Fibroblast of skin of back (primary cell): ENCODE measurements at places on chromosomes 7 and 10.

GRCh38 chr7:66779669-66780409 lies 39.3 kb downstream of the RABGEF1 start:
- DNase-seq = no peak

- DNase-seq = peak; percentile 25
Measured at GRCh38 chr10:73843261-73843660, 31.1 kb downstream of the CAMK2G start.

DNA sequence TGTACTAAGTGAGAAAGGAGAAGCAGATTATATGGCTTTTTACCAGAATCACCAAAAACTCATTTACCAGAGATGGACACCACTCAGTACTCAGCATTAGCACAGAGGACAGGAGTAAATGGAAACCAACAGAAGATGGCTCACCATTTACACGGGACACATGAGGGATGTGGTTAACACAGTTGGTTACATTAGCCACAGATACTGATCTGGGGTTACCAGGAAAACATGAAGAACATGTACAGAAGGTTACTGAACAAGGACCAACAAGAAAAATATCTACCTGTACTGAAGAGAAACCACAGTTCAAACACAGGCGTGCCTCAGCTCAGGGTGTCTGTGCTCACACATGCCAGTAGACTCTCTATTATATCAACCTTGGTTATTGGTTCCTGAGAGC lies 1285.8 kb upstream of the SORCS1 start:
- DNase-seq = no peak

- no peak for DNase-seq
Measured at GRCh38 chr10:122636953-122637352, 62.7 kb downstream of the C10orf120 start.

DNA sequence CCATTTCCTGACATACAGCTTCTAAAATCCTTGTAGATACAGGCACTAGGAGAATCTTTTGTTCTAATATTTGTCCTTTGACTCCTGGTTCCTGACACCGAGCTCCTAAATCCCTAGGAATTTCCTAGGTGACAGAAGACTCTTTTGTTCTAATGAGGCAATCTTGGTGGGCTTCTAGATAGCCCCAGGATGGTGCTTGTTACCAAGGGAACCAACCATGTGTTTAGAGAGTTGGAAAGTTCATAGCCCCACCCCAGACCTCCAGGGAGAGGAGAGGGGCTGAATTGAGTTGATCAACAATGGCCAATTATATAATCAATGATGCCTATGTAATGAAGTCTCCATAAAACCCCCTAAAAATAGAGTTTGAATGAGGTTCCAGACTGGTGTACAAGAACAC lies 145.1 kb downstream of the JMJD1C start:
- DNase-seq = no peak

GRCh38 chr10:130300608-130301020 lies 164.4 kb downstream of the GLRX3 start:
- peak; percentile 30 for DNase-seq

- DNase-seq = no peak
Measured at GRCh38 chr7:129522971-129523340, 20.6 kb downstream of the SMKR1 start.

GRCh38 chr7:105268511-105269392 lies 120.0 kb downstream of the SRPK2 start:
- DNase-seq = peak; percentile 69

DNA sequence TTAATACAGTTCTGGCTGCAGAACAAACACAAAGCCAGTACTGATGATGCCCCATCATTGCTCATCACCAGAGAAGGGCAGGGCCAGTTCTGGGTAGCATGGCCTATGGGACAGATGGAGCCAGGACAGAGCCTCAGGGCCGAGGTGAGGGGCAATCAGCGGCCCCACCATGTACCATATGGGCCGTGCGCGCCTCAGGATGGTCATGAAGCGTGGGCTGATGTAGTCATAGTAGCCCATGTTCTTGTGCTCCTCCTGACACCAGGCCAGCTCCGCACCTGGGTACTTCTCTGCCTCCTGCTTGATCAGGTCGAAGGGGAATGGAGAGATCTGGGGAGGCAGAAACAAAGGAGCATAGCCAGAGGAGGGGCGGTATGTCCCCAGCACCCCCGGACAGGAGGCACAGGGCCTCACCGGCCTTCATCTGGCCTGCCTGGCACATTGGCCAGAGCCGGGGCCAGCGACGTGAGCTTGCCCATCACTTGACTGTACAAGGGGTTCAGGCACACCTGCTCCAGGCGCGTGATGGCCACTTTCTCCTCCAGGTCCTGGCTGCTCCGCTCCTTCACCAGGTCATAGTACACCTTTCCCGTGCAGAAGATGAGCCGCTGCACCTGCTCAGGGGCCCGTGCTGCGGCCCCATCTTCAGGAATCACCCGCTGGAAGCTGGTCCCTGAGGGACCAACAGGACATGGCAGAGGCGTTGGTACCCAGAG lies 26.1 kb downstream of the OGDHL start:
- DNase-seq = no peak

- DNase-seq = no peak
Measured at GRCh38 chr10:115003396-115003795, 65.4 kb downstream of the TRUB1 start.

GRCh38 chr10:11499425-11500071 lies 111.9 kb downstream of the USP6NL start:
- no peak for DNase-seq

DNA sequence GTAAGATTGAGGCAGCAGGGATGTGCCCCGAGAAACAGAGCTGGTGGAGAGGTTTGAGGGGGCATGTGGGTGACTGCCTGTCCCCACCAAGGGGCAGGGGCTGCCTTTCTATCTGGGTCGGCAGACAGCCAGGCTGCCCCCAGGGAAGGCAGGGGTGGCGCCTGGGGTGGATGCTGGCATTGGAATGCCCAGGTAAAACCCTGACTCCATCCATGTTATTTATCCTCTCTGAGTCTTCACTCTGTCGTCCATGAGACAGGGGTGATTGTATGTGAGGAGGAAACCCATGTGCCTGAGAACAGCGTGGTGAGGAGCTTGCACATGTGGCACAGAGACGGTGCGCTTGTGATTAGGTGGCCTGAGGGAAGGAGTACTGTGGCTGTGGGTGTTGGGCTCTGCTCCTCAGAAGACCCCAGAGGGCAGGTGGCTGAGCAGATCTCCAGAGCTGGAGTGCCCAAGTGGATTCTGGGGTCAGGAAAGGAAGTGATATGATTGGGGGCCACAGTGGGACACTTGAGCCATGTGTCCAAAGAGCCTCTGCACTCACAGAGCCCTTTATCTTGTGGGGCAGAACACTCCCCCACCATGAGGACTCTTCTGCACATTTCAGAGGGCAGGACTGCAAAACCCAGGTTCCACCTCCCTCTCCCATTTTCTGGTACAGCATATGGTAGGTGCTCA lies 100.4 kb upstream of the RET start:
- no peak for DNase-seq

DNA sequence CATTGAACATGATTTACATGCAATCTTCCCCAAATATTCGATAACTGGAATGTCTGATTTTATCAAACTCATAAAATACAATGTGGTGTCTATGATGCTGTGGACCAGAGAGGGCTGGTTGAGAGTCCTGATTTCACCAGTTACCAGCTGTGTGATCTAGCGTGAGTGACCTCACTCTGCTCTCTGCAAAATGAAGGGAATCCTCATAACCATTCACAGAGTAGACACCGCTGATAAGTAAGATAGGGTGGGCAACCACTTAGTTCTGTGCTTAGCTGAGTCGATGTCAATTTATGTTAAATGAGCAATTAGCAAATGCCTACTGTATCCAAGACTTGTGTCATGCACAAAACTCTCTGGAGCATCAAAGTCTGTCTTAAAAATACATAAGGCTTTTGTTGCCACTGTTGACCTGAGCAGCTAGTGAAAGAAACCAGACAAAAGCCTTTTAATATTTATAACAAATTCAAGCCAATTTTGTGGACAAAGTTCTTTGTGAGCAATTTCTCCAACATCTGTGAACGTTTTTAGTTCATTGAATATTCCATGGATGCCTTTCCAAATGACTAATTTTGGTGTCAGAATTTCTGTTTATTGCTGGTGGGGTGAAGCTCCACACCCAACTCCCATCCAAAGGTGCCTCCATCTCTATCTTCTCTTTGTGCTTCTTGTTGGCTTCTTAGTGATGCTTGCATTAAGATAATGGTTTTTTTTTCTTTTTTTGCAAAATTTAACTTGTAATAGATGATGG lies 314.2 kb downstream of the ADRA2A start:
- no peak for DNase-seq

GRCh38 chr10:80498078-80498832 lies 39.4 kb upstream of the SH2D4B start:
- no peak for DNase-seq

DNA sequence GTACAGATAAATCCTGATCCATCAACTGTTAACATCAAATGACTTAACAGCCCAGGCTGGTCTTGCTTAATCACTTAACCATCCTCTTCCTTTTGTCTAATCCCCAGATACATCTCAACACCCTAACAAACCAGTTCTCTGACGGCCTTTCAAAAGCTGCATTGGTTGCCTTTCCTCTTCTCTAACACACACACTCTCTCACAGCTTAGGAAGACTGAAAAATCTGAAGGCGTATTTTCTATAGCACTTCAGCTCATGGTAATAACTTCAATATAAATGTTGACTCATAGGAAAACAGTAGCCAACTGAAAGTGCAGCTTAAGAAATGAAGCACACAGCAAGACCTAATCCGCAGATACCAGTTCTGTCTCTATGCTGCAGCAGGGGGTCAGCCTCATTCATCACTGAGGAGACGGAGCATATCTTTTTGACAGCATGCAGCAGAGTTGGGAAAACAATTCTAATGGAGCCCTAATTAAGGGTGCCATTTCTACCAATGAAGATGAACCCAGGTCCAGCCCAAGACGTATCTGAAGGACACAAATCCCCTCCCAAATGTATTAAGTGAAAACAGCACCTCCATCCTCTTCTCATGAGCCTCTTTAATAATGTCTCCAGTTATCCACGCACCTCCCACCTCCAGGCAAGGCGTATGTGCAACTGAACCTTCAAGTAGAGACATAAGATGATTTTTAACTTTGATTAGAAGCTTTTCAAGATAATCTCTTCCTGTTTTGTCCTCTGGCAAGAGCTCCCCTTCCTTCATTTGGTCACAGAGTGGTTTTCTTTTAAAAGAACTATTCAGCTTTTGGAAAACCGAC lies 211.7 kb upstream of the NFE2L3 start:
- no peak for DNase-seq

DNA sequence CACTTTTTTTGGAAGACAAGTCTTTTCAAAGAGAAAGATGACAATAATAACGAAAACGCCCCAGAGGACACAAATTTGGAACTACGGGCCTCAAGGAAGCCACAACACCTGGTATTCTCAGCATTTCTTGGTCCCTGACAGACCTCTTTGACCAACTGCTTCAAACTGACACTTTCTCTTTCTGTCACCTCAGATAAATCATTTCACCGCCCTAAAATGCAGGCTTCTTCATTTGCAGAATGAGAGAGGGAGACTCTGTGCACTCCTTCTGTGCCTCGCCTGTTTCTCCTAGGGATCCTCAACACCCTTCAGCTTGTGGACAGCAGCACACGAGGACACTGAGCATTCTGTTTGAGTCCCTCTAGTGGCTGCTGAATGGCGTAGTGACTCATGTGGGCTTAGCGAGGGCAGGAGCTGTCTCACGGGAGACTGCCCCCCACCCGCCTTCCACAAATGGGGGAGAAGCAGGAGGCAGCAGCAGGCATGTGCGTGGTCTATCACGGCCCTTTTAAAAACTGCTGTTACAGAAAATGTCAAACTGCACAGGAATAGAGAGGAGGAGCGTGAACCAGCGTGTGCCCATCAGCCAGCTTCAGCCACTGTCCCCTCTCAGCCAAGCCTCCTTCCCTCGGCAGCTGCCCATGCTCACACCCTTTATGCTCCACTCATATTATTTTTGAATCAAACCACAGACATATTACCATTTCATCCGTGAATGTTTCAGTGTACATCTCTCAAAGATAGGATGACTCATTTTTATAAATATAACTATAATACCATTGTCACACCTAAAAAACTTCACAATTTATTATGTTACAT lies 41.4 kb downstream of the GSDME start:
- DNase-seq = peak; percentile 67

GRCh38 chr10:119917777-119918176 lies 25.2 kb downstream of the SEC23IP start:
- DNase-seq = no peak

DNA sequence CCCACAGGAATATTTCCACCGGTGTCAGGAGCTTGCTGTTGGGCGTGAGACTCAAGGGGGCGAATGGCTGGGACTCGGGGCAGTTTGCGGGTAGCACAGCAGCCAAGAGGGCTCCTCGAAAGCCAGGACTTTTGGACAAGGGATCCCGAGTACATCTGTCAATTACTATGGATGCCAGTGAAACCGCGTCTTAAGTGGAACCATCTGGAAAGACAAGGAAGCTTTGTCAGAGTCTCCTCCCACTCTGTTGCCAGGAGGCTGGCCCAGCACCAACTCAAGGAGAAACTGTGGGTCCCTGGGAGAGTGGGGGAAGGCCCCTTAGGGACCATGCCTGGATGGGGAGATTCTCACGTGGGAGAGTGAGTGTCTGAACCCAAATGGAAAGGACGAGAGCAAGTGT lies 57.1 kb downstream of the C10orf143 start:
- DNase-seq = peak; percentile 31

- DNase-seq = peak; percentile 95
Measured at GRCh38 chr10:122126763-122127659, 138.0 kb downstream of the TACC2 start.

GRCh38 chr7:5667391-5667790 lies 114.1 kb downstream of the RNF216 start:
- DNase-seq = no peak

DNA sequence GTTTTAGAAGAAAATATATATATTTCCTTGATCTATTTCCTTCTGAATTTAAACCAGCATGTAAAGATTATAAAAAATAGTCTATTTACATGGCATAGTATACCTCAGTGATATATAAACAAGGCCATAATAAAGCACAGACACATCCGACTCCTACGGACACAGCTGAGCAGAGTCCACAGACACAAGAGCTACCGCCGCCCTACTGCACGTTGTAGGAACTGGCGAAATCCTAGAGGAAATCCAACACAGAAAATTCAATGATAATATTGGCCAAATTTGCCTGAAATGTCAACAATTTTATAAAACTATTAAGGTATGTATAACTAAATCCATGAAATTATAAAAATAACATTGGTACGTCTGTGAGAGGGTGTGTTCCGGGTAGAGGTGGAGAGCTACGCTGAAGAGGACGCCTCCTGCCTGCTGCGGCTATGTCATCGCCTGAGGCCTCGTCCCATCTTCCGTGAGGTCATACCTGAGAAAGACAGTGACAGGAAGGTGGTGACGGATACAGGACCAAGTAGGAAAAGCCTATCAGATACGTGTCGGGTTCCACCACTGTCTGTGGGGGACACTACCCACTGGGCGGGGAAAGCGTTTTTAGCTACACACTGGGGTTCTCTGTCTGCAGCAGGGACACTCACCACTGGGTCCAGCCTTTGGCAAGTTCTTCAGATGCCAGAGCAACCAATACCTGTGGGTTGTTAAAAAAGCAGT lies 29.3 kb upstream of the NCAPG2 start:
- DNase-seq = no peak

DNA sequence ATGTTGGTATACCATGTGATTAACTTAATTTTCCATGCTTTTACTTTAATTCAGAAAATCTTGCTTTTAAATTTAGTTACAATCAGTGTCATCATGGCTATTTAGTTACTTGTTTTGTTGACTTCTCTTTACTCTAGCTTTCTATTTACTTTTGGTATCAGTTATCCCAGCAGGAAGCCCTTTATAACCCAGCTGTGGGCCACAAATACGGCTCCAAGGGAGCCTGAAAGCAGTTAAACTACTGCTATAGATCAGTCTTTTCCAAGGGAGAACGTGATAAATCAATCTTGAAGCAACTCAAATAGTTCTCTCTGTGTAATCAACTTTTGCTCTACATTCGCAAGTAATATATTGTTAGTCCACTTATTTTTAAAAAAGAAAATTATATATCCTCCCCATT lies 287.4 kb downstream of the CACNA2D1 start:
- no peak for DNase-seq
